Activated T-cell treated with anti-CD3 and anti-CD28 coated beads, Interleukin-2, amount 50 U/mL, for 72 hours (primary cell): ENCODE measurements at places on chromosomes 1 and 21. TPM values are rescaled to one million over a fixed set of nuclear protein-coding genes. Genes with fewer than 3 reads are reported as not detected.

DNA sequence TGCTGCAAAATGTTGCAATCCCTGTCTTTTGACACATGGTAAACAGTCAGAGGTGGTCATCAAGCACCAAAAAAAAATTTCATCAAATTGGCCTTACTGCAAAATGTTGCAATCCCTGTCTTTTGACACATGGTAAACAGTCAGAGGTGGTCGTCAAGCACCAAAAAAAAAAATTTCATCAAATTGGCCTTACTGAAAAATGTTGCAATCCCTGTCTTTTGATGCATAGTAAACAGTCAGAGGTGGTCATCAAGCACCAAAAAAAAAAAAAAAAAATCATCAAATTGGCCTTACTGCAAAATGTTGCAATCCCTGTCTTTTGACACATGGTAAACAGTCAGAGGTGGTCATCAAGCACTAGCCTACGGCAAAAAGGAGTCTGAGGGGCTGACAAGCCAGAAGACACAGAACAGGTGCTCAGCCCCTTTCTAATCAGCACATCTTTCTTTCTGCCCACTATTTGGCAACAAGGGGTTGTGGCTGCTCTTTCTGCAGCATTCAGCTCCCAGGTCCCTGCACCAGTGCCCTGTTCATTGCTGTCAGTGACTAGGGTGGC is 223.8 kb downstream of the KCNH1 start:
- DNase-seq: no peak

Gene CHODL
- total RNA-seq: 0.28 TPM

Gene RXRG
- not detected for total RNA-seq

- no peak for DNase-seq
Measured at GRCh38 chr1:53288790-53289429, 39.0 kb downstream of the LRP8 start.

Gene CLCA2
- total RNA-seq: not detected

DNA sequence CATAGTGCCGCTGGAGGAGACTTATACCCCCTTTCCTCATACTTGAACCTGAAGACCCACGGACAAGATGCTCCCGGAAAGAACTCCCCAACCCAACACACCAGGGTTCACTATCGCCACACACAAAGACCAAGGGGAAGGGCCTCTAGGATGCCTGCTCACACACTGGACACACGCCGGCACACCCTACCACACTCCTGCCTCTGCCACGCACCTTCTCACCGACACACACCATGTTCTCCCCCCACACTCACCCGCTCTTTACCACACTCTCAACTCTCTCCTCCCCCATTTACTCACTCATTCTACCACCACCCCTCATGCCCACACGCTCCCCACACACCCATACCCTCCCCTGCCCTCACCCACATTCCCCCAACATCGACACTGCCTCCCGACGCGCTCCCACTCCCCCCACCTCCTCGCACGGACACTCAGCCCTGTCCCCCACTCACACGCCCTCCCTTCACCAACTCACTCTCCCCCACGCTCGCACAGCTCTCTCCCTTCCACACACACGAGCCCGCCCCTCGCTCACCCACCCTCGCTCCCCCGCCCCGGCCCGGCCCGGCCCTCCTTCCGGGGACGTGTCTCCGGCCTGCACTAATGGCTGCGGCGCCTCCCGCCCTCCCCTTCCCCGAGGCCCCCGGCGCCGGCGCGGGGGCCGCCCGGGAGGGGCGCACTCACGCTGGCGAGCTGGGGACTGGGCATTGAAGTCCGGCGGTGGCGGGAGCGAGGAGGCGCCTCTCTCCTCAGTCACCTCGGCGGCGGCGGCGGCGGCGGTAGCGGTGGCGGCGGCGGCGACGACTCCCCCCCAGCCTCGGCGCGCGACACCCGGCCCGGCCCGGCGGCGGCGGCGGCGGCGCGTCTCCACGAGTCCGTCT is 626 bp downstream of the PTP4A2 start:
- peak; percentile 83 for DNase-seq

DNA sequence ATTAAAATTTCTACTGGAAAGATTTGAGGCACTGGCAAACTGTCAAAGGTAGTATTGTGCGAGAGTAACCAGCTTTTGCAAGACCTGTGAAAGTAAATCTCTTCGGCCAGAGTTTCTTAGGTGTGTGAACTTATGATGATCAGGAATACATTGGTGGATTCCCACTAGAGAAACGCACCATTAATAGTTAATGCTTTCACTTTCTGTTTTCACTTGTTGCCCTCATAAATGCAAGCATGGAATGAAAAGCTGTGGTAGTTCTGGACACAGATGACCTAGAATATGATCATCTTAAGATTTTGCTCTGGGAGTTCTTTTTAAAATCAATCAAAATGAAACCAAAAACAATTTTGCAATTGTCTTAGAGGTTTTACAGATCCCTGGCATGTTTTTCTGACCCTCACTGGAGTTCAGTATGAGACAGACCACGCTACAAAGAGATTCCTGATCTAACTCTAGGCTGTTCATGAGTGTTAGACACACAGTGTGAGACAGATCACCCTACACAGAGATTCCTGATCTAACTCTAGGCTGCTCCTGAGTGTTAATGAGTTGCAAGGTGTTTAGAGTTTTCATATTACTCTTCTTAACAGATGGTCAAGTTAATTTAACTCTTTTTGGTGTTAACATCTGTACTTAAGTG is 98.8 kb downstream of the SDCCAG8 start:
- no peak for DNase-seq

Gene C4BPA
- not detected for total RNA-seq

GRCh38 chr1:198118134-198118533 is 38.7 kb upstream of the NEK7 start:
- DNase-seq: no peak

DNA sequence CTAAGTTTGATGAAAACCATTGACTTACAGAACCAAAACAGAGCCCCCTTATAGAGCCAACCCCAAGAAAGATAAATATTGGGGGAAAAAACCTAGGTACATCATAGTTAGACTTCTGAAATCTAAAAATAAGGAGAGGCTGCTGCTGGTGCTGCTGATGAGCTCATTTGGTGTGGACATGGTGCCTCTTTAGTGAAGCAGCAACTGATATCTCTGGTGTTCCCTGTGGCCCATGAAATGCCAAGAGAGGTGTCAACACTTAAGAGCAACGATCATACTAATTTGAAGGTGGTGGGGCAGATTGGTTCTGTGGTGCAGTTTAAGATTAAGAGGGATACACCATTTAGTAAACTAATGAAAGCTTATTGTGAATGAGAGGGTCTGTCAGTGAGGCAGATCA is 35.9 kb downstream of the ST3GAL3 start:
- DNase-seq: no peak

- no peak for DNase-seq
Measured at GRCh38 chr1:41416081-41416480, 54.8 kb downstream of the FOXO6 start.

GRCh38 chr1:41538741-41539417 is 54.4 kb upstream of the EDN2 start:
- no peak for DNase-seq

Gene C21orf58
- total RNA-seq: 37.5 TPM

Gene OR6N1
- total RNA-seq: not detected

DNA sequence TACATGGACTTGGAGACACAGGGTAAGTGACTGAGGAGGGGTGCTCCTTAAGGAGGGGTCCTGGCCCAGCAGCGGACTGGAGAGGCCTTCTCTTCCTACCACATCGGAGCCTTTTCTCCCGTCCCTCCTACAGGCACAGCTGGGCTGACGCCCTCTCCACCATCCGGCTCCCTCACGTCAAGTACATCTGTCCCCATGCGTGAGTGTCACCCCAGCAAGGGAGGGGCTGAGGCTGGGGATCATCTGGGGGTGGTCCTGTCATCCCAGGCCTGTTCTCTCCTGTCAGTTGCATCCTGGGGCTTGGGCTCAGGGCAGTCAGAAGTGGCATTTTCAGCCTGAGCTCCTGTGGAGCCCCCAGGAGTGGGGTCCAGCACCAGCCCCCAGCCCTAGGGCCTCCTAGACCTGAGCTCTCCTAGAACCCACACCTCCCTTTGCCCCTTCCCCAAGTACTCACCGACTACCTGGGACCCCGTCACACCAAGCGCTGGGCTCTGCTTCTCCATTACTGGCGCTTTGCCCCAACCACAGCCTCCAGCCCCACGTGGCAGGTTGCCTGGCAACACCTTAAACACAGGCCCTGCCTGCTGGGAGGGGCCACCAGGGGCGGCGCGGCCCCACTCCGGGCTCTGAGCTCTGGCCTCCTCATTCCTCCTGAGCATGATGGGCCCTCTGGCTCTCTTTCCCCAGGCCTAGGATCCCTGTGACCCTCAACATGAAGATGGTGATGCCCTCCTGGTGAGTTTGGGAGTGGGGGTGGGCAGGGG is 2.3 kb downstream of the LYPLA2 start:
- DNase-seq: peak; percentile 41

- DNase-seq: no peak
Measured at GRCh38 chr1:232909752-232910151, 40.7 kb upstream of the NTPCR start.

DNA sequence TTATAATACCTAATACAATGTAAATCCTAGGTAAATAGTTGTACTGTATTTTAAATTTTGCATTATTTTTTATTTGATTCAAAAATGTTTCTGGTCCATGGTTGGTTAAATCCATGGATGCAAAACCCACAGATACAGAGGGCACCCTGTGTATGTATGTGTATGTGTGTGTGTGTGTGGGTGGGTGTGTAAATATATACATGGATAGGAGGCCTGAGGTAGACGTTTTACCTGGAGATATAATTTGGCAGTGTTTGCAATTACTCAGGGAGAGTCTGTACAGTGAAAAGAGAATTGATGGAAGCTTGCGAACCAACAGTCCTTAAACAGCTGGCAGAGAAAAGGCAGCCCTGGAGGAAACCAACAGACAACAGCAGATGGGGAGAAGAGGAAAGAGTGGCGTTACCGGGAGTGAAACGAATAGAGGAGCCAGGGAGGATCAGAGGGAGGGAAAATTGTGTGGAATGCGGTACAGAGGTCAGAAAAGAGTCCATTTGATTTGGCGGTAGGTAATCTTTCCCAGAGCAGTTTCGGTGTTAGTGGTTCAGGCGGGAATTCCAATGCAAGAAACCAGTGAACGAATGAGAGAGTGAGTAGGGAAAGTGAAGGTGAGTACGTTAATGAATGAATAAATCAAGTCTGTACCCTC is 47.9 kb upstream of the NBL1 start:
- no peak for DNase-seq

- DNase-seq: no peak
Measured at GRCh38 chr1:164155347-164155746, 403.6 kb upstream of the PBX1 start.

GRCh38 chr1:246591047-246591446 is 24.8 kb downstream of the CNST start:
- DNase-seq: no peak
